ENCODE measurements at places on chromosomes 11 and 22.

- no peak for DNase-seq
Observed at GRCh38 chr22:49215840-49216239, 611.8 kb downstream of the BRD1 start.

DNA sequence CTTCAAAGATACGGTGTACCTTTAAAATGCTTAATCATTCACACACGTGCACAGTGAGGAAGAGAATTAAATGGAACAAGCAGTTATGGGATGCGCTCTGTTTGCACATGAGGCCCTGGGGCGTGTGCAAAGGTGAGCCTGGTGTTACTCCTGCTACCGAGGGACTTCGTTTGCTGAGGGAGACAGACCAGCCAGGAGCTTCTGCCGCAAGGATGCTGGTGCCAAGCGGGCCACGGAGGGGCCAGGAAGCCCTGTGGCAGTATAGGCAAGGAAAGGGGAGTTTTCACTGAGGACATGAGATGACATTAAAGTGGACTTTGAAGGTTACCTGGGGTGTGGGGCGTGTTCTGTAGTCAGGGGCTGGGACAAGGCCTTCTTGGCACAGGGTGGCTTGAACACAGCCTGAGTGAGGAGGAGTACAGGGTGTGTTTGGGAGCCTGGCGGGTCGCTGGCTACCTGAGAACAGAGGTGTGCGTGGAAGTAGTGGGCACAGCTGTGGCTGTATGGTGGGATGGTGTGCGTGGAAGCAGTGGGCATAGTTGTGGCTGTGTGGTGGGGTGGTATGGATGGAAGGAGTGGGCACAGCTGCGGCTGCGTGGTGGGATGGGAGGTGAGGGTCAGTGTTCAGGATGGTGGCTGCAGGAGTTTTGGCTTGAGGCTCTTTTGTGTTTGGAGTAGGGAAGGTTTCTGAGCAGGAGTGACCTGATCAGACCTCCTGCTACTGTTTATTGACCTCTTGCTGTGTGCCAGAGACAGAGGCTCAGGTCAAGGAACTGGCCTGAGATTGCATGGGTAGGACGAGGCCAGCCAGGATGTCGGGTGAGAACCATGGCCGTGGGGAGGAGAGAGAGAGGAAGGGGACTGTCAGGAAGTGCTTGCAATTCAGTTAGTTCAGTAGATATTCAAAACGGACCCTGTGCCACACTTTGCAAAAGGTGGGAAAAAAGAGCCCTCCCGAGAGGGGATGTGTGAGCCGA, 13.7 kb downstream of the TBC1D22A start:
- no peak for DNase-seq

GRCh38 chr11:105705786-105706530, 96.1 kb downstream of the GRIA4 start:
- no peak for DNase-seq

DNA sequence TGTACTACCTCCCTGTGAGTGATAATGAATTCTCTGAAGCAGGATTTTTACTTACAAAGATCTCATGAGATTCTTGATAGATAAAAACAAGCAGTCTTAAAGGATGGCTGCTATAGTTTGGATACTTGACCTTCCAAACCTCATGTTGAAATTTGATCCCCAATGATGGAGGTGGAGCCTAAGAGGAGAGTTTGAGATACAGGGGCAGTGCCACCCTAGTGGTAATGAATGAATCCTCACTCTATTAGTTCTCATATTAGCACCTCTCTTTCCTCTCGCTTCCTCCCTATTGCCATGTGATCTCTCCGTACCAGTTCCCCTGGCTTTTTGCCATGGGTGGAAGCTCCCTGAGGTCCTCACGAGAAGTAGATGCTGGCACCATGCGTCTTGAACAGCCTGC, 37.9 kb upstream of the OR8B8 start:
- DNase-seq, result no peak

DNA sequence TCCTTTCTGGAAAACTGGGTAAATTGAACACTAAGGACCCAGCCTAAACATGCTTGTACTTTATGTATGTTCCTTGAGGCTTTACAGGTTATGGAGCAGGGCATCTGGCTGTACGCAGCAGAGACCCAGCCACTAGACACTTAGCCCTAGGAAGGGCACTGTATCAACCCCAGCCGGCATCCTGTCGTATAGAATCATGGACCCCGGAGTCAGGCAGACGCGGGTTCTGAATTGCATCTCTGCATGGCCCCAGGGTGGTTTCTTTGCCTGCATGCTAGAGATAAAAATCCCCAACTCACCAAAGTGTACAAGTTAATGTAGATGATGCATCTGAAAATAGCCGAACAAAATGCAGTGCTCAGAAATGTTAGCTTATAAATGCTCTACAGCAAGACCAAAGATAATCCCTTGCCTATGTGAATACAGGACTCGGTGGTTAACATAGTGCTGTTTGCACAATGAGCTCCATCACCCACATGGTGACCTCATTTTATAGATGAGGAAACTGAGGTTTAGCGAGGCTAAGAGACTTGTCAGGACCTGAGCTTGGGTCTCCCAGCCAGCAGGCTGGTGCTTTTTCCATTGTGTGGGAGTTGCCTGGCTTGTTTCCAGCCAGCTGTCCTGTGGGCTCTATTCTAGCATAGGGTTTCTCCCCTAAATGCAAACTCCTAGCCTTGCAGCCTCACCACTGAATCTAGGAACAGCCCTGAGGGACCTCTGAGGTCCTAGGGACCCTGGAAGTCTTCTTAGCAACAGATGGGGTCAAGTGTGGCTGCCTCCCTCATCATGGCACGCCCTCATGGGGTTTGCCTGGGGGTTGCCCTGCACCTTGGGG, 7.3 kb downstream of the CD6 start:
- peak; percentile 18 for DNase-seq

GRCh38 chr11:117535850-117536411, 208.3 kb downstream of the CEP164 start:
- DNase-seq, result no peak

GRCh38 chr22:45462034-45462655, 40.5 kb upstream of the FBLN1 start:
- DNase-seq, result no peak

GRCh38 chr22:38032681-38033521, 24.3 kb upstream of the PICK1 start:
- peak; percentile 54 for DNase-seq

DNA sequence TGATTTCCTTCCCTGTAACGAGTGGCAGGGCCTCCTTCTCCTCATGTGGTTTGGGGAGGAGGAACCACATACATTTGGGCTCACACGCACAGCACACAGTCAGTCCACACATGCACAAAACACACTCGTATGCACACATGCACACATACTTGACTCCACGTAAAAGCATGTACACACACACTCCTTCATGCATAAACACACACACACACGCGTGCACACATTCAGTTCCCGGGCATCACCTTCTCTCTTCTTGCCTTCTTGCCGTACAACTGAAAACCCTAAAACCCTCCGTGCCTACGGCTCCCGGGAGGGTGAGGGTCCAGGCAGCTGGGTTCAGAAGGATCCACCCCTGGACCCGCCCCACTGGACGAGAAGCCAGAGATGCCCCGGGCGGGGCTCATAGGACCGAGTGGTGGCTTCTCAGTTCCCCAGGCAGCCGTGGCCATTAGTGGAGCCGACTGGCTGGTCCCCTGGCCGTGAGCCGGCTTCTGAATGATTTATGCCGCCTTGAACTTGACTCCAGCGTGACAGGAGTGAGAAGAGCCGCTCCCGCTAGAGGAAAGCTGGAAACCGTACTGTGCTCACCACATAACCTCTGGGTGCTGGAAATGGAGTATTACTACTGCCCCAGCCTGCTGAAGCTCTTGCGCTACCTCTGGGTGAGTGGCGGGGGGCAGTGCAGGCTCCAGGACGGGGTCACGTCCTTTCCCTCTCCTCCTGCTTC, 117.4 kb downstream of the KIAA1671 start:
- no peak for DNase-seq

DNA sequence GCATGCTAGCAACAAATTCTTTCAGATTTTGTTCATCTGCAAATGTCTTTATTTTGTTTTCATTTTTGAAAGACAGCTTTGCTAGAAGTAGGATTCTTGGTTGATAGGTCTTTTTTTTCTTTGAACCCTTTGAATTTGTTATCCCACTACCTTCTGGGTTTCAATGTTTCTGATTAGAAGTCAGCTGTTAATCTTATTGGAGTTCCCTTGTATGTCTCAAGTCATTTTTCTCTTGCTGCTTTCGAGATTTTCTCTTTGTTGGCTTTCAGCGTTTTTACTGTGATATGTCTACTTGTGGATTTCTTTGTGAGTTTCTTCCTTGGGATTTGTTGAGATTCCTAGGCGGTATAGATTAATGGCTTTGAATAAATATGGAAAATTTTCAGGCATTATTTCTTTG, 27.2 kb upstream of the MS4A8 start:
- no peak for DNase-seq

GRCh38 chr11:33290319-33290718, 33.1 kb downstream of the HIPK3 start:
- DNase-seq, result no peak

DNA sequence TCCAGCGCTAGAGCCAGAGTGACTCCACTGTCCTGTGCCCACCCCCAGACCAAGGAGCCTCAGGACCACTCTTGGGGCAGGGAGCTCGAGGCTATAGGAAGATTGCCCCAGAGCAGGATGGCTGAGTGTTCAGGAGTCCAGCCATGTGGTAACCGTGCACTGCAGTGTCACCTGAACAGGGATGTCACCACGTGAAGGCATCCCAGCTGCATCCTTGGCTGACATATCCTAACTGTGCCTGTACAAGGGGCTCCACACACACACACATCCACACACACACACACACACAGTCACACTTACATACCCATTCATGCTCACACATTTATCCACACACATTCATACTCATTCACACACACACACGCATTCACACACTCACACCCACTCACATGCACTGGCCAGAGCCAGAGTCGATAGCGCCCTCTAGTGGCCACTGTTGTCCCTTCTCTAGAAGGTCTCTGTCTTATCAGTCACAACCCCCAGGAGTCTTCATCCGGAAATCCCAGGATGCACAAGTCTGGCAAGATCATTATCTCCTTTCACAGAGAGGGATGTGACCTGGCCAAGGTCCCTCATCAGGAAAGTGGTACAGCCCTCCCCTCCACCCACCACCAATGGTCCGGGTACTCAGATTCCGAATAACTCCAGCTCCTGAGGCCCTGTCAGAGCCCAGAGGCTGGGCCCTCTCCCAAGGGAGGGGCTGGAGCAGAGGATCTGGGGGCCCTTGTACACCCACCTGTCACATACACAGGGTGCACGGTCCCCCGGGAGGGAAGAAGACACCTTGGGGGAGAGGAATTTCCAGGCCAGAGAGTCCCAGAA, 55.1 kb downstream of the IGLL5 start:
- peak; percentile 55 for DNase-seq

GRCh38 chr11:80412604-80413003, 971.8 kb upstream of the TENM4 start:
- DNase-seq, result no peak

GRCh38 chr11:826836-827145, 928 bp upstream of the CRACR2B start:
- DNase-seq, result no peak

GRCh38 chr11:133698654-133699053, 146.7 kb downstream of the SPATA19 start:
- DNase-seq, result no peak

DNA sequence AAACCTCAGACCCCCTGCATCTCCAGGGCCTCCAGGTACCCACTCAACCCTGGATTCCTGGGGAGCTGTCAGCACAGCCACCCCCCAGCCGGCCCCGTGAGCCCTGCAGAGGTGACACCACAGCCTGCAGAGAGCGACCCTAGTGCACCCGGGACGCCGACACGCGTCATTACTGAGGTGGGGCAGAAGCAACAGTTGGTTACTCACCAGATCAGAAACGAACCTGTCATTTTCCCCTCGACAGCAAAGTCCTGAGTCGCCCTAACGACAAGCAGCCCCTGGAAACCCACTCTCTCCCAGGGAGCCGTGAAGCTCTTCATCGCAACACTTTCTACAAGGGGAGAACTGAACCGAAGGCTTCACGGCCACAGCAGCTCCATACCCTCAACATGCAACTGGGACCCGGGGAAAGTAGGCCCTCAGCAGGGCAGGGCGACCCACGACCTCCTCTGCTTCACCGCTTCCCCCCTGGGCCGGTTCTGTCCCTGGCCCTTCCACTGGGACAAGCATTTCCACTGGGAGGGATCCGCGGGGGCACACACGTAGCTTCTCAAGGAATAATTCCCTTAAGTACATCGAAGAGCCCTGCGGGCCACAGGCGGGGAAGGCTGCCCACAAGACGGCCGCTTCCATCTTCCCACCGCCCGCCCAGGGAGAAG, 1.6 kb downstream of the BRD1 start:
- DNase-seq, result peak; percentile 41

- peak; percentile 38 for DNase-seq
Observed at GRCh38 chr11:114075891-114076441, 16.5 kb downstream of the ZBTB16 start.

DNA sequence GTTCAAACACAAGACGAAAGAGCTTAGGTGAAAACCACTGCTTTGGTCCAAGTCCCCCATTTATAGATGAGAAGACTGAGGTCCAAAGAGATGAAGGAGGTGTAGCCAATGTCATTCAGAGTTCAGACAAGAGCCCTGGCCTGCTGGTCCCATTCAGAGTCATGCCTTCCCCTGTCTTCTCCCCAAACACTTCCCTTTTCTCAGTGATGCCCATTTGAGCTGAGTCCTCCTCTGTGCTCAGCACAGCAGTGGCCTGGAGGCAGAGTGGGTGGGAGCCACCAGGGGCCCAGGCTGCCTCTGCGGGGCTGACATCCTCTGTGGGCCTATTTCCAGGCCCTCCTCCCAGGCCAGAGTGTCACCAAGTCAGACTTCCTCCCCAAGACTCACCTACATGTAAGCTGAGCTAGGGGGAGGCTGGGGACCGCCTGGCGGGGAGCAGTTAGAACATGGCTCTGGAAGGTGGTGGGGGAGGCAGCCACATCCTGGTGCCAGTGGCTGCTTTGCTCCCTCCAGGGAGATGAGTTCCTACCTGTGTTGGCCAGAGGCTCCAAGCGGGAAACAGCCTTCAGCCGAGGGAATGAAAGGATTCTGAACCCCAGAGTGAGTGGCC, 22.4 kb upstream of the LRRC10B start:
- DNase-seq, result no peak

- DNase-seq, result no peak
Observed at GRCh38 chr11:7903940-7904339, 27.1 kb downstream of the OR10A6 start.

DNA sequence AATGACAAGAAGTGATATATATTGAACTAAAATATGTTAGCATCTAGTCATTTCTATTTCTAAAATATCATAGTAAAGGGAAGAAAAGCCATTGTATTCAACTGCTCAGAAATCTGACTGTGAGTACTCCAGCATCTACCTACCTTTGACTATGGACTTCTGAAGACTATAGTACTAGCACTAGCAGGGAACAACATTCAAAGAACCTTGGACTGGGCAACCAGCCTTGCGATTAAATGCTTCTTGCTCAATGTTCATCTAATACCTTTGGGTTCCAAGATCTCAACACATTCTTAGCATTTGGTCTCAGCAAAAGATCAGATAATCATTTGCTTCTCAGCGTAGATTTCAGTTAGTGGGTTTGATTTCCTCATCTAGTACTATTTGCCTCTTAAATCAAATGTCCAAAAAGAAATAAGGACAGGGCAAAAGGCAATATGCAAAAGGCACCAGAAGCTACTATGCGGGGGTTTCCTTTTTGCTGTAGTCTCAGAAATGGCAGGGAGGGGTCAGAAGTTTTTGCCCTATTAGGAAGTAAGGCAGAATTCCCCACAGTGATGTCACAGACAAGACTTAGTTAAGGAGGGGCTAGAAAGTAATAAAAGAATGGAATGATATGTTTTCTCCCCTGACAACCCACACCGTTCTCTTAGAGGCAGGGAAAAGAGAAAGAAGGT, 80.6 kb downstream of the GAB2 start:
- no peak for DNase-seq

- DNase-seq, result no peak
Observed at GRCh38 chr11:104657083-104657482, 241.2 kb downstream of the CASP12 start.
